ENCODE measurements at places on chromosomes 12 and 14.

GRCh38 chr12:132197581-132198354, 53.5 kb downstream of the NOC4L start:
- DNase-seq, result no peak

- peak; percentile 59 for DNase-seq
These were observed at the start of gene KCNK13 for GRCh38 chr14:90061685-90062126. Gene KCNK13 (plus strand): TSS chr14:90061994. CDS start chr14:90062206, 212 bp downstream.

DNA sequence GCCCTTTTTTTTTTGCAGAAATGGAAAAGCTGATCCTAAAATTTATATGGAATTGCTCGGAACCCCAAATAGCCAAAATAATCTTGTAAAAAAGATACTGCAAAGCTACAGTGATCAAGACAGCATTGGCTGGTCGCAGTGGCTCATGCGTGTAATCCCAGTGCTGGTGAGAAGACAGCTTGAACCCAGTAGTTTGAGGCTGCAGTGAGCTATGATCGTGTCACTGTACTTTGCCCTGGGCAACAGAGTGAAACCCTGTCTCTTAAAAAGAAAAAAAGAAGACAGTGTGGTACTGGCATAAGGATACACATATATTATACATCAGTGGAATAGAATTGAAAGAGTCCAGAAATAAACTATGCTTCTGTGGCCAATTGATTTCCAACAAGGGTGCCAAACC, 5.4 kb downstream of the ITGB7 start:
- DNase-seq, result no peak

GRCh38 chr12:51536159-51536558, 54.9 kb upstream of the SCN8A start:
- no peak for DNase-seq

GRCh38 chr12:32120419-32120818, 13.8 kb downstream of the BICD1 start:
- DNase-seq, result no peak

DNA sequence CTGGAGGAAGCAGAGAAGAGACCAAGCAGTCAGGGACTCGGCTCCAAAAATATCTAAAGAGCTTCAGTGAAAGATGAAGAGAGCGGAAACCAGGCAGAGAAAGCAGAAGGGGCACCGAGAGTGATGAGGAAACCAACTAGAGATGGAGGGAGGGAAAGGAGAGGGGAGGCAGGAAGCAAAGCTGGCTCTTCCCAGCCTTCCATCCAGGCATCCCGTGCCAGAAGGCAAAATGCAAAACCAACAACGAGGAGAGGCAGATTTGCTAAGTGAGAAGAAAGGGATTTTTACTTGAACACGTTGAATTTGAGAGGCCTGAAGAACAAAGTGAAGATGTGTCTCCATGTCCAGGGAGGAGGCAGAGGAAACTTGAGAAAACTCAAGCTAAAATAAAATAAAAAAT, 90.1 kb downstream of the NUAK1 start:
- DNase-seq, result no peak

- no peak for DNase-seq
These were observed 16.1 kb downstream of the SLC35E3 start for GRCh38 chr12:68761901-68762630.

- DNase-seq, result no peak
These were observed 83.4 kb downstream of the PDE6H start for GRCh38 chr12:15056218-15056617.

GRCh38 chr14:101500681-101501080, 60.6 kb upstream of the DIO3 start:
- no peak for DNase-seq

DNA sequence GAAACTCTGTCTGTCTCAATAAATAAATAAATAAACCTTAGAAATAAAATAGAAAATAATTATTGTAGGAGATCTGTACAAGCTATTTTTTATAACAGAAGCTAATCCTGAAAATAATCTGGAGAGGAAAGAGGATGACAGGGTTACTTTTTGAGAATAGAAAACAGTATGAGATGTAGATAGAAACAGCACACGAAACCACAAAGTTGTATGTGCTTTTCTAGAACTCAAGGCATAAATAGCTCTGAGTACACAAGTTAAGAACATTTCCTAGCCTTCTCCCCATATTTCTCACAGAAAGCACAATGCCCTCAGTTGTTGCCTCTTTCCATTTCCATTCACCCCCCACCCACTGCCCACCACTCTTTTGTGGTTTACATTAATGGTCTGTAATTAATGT, 35.7 kb downstream of the SLC38A4 start:
- DNase-seq, result no peak

DNA sequence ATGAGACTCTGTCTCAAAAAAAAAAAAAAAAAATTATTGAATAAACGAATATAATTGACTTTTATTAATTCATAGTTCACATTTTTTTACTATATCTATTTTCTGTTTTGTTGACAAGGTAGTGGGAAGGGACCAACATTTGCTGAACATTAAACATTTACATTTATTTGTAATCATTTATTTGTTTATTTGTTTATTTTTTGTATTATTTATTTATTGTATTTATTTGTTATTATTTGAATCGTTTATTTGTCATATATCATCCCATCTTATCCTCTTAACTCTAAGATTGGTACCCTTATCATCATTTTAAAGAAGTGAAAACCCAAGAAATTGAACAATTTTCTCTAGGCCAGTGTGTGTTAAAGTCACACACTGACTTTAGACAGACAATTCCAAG, 101.5 kb downstream of the SYT1 start:
- DNase-seq, result no peak

DNA sequence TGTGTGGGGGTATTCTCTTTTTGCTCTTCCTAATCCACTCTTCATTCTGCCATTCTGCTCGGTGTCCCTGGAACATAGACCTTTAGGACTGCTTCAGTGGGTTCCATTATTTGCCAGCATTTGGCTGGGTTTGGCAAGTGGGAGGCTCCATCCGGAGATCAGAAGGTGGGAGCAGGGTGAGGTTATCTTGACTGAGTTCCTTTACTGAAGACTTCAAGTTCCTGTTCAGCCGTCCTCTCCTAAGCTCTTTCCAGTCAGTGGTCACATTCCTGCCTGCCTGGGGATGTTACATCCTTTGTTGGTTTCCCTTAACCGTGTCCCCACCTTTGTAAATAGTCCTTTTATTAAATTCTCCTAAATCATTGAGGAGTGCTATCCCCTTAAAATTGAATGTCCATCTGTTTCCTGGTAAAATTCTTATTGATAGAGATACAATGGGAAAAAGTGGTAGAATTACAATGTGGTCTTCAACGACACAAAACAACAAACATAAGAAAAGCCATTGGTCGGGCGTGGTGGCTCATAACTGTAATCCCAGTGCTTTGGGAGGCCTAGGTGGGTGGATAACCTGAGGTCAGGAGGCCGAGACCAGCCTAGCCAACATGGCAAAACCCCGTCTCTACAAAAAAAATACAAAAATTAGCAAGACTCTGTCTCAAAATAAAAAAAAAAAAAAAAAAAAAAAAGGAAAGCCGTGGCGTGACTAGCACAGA, 5.0 kb upstream of the MIA2 start:
- no peak for DNase-seq

DNA sequence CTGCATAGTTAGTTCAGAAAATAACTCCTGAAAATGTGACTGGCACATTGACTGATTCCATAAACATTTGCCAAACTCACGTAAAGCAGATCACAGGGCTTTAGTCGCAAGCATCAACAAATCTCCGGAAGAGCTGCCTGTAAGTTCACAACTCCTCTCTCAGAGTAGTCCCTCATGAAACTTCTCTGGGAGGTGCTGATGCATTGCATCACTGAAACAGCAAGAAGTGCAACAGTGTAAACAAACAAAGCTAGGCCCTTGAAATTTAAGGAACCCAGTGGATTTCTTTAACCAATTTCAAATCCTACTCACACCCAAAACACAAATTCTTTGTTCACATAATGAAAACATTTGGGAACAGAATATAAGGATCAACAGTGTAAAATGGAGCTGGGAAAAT, 1691.7 kb upstream of the FLRT2 start:
- no peak for DNase-seq

DNA sequence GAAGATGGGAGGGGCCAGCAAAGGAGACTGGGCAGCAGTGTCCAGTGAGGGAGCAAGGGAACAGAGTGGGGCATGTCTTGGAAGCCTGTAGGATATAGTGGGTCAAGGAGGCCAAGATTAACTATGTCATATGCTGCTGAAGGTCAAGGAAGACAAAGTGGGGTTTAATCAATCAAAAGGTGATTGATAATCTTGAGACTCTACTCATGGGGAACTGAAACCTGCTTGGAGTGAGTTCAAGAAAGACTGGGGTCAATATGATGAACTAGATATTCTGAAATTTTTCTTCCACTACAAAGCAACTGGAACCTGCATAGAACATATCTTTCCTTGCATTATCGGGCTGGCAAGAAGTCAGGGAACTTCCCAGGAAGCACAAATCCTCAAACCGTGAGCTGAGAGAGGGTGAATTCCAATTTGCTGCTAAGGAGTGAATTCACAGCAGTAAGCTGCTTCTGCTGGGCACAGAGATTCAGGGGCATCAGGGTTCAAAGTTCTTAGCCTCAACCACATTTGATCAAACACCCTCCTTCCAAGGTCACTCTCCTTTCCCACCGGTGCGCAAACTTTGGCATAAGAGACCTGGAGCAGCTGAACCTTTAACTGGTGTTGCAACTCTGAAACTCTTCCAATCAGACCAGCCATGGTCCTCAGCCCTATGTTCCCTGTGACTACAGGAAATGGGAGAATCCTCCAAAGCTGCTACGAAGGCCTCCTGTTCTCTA, 40.3 kb upstream of the DCD start:
- DNase-seq, result no peak

- DNase-seq, result no peak
These were observed 8.3 kb downstream of the TMTC2 start for GRCh38 chr12:82694970-82695369.

DNA sequence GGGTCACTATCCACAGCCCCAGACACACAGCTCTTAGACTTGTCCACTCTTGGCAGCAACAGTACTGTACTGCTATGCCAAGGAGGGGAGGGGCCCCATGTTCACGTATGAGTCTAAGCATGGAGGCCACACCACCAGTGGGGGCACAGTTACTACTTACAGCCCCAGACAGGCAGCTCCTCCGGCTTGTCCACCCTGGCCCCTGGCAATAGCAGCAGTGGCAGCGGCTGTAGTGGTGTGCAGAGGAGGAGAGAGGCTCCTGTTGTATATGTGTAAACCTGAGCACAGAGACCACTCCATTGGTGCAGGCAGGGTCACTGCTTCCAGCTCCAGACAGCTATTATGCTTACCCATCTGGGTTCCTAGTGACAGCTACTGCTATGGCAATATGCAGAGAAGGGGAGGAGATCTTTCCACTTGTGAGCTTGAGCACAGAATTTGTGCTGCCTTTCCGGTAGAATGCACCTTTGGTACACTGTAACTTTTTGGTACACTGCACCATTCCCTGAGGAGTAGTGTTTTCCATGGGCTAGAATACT, 113.2 kb downstream of the RAD51B start:
- no peak for DNase-seq

DNA sequence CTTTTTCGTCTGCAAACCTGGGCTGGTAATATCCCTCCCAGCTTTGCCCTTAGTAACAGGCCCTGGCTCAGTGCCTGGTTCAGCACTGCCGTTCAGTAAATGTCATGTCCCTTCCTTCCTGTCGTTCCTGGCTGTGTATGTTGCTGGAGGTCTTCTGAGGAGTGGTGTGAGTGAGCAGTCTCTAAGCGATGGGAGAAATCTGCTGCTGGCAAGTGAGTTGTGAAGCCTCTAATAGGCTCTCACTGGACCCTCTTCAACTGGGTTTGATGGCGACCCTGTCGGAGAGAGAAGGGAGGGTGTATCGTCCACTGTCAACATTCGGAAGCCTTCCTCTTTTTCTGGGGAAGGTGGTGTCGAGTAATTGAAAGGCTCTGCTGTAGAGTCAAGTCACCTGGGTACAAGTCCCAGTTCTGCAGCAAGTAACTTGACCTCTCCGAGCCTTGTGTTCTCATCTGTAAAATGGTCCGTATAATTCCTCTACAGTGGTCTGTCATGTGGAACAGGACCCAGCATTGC, 62.8 kb downstream of the HRK start:
- peak; percentile 52 for DNase-seq

DNA sequence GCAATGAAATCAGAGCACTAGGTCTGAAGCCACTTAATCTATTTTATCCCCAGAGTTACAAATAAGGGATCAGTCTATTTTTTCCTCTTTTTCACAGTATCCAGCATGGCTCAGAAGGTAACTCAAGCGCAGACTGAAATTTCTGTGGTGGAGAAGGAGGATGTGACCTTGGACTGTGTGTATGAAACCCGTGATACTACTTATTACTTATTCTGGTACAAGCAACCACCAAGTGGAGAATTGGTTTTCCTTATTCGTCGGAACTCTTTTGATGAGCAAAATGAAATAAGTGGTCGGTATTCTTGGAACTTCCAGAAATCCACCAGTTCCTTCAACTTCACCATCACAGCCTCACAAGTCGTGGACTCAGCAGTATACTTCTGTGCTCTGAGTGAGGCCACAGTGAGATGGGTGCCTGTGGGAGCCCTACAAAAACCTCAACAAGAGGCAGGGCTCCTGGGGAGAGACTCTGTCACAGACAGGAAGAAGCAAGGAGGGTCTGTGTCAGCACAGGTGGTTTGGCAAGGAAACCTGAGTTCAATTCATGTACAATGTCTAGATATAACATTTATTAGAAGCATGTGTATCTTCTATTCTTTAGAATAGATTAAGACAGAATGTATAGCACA, 334.3 kb upstream of the OR4E1 start:
- DNase-seq, result no peak

GRCh38 chr12:131928080-131928710, 881 bp upstream of the PUS1 start:
- no peak for DNase-seq

GRCh38 chr14:90510159-90510558, 113.3 kb downstream of the CALM1 start:
- no peak for DNase-seq

DNA sequence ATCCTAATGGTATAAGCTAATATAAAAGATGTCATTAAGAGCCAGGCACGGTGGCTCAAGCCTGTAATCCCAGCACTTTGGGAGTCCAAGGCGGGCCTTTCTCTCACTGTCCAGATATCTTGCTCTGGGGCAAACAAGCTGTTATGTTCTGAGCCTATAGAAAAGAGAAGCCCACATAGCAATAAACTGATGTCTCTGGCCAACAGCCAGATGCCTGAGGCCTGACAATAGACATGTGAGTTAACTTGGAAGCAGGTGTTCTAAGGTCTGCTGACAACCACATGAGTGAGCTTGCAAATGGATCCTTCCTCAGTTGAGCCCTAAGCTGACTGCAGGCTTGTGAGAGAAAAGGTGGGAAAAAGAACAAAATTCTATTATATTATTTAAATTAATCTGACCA, 25.0 kb downstream of the YAF2 start:
- DNase-seq, result no peak

GRCh38 chr12:1091350-1091749, 100.3 kb downstream of the ERC1 start:
- no peak for DNase-seq
